Cardiac muscle cell (in vitro differentiated cells and primary cell): ENCODE measurements at places on chromosomes 11 and 22. TPM values are rescaled to one million over a fixed set of nuclear protein-coding genes. Genes with fewer than 3 reads are reported as not detected.

GRCh38 chr11:32333320-32333991, 101.9 kb downstream of the WT1 start:
- peak; percentile 76 for DNase-seq

- no peak for DNase-seq
Observed at GRCh38 chr11:8221046-8221723, 42.5 kb downstream of the LMO1 start.

GRCh38 chr22:28867191-28867590, 16.2 kb upstream of the ZNRF3 start:
- no peak for DNase-seq

DNA sequence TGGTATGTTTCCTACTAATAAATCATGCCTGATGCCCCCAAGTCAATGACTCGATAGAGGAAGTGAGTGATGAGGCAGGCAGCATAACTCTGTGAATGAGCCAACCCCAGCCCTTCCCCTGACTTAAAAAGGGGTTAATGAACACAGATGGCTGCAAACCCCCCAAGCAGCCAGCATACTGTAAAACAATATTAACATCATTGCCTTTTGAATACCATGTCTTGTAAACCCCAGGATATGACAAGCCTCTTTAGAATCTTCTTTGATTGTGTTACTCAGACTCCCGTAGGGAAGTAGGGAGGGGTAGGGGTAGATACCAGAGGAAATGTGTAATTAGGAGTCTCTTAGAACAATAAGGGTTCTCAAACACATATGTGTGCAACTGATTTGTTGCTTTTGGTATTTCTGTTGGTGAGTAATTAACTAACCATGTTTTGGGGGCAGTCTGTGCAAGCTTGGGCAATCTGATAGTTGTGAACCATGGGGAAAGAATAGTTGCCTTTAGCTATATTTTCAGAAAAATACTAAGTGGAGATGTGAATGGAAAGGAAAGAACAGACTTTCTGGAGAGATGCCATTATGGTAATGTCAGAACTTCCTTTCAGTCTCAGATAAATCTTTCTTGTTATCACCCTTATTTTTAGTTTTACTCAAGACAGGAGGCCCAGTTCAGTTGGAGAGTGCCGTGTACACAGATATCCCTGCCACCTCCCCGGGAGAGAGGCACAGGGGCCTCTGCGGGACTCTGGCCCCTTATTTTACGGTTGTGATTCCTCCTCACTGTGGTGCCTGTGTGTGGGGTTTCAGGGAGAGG, 701.8 kb downstream of the NTM start:
- peak; percentile 90 for DNase-seq

DNA sequence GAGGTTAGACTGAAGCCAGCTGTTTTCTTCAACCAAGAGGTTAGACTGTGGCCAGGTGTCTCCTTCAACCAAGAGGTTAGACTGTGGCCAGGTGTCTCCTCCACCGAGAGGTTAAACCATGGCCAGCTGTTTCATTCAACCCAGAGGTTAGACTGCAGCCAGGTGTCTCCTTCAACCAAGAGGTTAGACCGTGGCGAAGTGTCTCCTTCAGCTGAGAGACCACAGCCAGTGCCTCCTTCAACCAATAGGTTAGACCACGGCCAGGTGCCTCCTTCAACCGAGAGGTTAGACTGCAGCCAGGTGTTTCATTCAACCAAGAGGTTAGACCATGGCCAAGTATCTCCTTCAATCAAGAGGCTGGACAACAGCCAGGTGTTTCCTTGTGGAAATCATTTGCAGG, 498.1 kb downstream of the TBC1D22A start:
- no peak for DNase-seq

DNA sequence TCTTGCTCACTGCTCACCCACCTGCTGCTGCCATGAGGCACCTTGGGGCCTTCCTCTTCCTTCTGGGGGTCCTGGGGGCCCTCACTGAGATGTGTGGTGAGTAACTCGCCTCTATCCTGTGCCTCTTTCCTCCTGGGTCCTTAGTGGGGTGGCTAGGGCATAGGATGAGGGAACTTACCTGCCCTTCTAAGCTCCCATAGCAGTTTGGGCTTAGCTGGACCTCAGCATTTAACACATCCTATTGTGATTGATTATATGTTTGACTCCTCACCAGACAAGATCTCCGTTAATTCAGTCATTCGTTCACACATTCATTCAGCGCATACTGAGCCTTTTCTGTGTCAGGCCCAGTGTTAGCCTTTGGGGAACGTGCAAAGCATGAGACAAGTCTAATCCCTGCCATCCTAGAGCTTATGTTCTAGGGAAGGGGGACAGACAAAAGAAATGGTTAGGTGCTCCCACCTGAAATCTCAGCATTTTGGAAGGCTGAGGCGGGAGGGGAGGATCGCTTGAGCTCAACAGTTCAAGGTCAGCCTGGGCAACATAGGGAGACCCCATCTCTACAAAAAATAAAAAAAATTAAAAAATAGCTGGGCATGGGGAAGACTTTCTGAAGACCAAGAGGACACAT, 441 bp downstream of the TCN2 start:
- DNase-seq = no peak

DNA sequence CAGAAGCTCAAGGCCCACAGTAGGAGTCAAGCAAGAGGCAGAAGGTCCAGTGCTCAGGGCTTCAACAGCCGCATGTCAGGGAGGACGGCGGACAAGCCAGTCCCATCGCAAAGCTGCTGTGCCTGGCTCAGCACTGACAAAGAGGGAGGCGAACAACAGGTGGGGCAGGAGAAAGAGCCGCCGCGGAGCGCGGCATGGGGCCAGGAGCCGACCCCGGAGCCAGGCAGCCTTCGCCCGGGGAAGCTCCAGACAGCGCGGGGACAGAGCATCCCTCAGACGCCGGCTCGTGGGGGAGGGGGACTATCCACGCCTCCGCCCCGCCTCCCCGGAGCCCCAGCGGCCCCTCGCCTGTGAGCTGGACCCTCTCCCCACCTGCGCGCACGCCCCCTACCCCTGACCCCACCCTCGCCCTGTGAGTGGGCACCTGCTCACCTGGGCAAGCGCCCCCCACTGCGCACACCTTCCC, 369 bp downstream of the DHCR7 start:
- peak; percentile 18 for DNase-seq

Gene C11orf97
- not detected in 2 replicates for total RNA-seq

- DNase-seq = no peak
Observed at GRCh38 chr11:111456859-111457730, 55.1 kb downstream of the BTG4 start.

DNA sequence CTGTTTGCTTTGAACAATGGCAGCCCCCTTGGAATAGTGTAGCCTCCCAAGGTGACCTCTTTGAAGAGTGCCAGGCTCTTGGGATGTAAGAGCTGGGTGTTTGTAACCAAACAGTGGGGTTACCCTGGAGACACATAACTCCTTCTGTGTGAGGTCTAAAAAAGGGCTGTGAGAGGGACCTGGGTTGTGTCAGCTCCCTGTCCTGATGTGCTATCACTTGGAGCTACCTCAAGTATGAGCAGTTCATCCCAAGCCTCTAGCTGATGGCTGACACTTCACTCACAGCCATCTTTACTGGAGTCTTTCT, 40.2 kb downstream of the TSPAN18 start:
- DNase-seq = peak; percentile 68

GRCh38 chr11:43268786-43269185, 43.0 kb upstream of the API5 start:
- DNase-seq = no peak

Gene OTOG
- total RNA-seq = 0.14 and 0.15 TPM in 2 replicates

- no peak for DNase-seq
Observed at GRCh38 chr22:48885919-48886305, 941.8 kb downstream of the BRD1 start.

Gene DEFB131B
- total RNA-seq = not detected in 2 replicates

DNA sequence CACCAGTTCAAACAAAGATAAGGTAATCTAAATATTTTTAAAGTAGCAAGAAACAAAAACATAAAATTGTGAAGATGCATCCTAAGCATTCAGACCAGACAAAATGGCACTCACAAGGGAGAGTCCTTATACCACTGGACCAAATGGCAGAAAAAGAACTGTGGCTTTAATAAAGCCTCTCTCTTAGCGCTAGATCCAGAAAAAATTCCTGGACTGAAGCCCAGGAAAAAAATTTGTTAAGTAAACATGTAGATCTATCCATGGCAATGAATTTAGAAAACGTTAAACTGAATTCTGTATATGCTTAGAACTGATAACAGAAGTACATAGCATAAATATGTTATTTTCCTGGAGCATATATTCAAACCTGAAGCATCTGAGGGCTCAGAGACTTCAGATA, 11.8 kb upstream of the CD59 start:
- peak; percentile 65 for DNase-seq

DNA sequence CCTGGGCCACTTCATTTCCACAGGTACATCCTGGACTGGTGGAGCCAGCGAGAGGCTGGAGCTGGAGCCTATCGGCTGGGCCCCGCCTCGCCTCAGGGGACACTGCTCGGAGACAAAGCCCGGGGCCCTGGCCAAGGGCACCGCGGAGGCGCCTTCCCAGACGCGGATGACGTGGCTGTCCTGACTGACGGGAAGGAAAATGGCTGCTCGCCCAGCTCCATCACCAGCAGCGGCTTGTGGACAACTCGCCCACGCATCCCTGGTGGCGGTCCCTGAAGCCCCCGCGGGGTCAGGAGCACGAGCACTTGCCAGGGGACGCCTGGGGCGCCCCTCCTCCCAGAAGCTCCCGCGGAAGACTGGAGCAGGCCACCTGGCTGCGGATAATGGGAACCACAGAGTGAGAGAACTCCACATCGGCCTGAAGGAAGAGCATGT, 49.6 kb downstream of the CECR2 start:
- DNase-seq = no peak

Gene MRGPRF
- 11.2 and 13.8 TPM in 2 replicates for total RNA-seq

Gene MPEG1
- total RNA-seq = not detected in 2 replicates

Gene SLC25A17
- total RNA-seq = 11.2 and 12.7 TPM in 2 replicates

- DNase-seq = no peak
Observed at GRCh38 chr22:44012162-44012561, 11.9 kb upstream of the PARVB start.

DNA sequence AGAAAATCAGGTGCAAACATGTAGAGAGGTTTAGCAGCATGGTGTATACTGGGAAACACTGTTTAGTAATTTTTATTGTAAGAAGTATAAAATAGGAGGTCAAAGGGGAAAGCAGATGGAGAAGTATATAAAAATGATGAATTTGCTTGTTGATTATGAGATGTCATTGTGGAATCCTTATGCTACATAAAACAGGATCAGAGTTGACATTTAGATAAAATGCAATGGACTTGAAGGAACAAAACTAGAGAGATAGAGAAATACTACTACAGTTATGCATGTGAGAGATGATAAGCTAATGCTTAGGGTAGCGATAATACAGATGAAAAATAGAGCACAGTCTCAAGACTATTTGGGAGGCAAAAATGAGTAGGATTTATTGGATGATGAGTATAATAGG, 191.9 kb upstream of the CTSC start:
- DNase-seq = no peak

GRCh38 chr11:93652161-93652597, 9.3 kb upstream of the CEP295 start:
- DNase-seq = peak; percentile 66

Gene SCGB2A2
- not detected in 2 replicates for total RNA-seq

GRCh38 chr22:48751539-48752437, 1075.9 kb downstream of the BRD1 start:
- DNase-seq = no peak

DNA sequence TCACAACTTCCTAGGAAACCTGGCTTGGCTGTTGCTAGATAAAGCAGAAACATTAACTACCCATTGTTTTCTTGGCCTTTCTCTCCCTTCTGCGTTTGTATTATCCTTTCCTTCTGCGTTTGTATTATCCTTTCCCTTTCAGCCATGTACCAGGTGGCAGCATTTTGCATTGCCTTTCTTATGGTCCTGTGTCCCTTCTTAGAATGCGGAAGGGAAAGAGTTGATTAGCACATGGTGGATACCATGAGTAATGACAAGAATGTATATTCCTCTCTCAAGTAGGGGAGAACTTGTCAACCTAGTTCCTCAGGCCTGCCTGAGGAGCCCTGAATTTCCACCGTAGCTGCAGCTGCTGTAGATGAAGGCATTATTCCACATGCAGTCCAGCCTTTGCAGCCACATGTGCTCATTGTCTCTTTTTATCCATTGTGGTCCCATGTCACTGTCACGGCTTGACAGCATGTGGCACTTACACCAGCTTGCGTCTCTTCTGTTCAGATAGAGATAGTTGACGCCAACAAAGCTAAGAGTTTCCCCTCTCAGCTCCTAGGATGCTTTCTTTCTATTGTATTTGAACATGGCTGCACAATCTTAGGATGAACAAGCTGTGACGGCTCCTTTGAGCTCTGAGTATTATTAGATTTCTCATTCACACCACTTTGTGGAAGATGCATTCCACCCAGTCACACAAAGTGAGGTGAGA, 44.8 kb downstream of the SLN start:
- no peak for DNase-seq
